ENCODE measurements at places on chromosomes 3 and 15.

GRCh38 chr3:23567917-23568316 lies 237.8 kb upstream of the UBE2E1 start:
- DNase-seq, result no peak

- peak; percentile 28 for DNase-seq
Observed at GRCh38 chr3:177050501-177051237, 146.6 kb downstream of the TBL1XR1 start.

GRCh38 chr15:42239528-42240182 lies 31.6 kb upstream of the VPS39 start:
- no peak for DNase-seq

- DNase-seq, result no peak
Observed at GRCh38 chr15:36491912-36492311, 87.5 kb upstream of the CDIN1 start.

DNA sequence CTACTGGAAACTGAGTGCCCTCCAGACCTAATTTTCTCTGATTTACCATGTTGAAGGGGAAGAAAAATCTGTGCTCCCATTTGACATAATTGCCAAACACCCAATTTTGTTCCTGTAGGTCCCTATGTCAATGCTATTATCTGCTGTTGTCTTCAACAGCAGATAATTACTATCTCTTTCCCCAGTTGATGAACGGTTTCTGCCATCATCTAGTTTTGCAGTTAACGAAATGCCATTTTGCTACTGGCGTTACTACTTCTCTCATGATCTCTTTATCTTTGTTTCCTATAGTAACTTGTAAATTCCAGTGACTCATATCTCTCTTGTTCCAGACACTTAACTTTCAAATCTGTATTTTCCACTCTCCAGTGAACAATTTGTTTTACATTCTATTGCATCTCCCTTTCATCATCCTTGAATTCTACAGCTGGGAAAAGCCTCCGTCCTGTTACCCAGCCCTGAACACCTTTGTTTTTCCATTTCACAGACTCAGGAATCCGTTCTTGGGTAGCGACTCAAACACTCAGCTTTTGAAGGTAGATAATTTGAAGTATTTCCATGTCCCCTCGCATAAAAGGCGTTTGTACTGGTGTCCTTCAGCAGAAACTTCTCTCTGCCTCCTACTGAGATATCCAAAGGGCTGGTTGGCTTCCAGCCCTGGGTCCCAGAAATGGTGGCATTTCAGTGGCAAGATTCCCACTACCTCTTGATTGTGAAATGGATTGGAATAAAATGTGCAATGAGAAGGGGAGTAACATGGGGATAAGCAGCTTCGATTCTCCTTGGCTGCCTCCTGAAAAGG lies 111.7 kb downstream of the FOXB1 start:
- no peak for DNase-seq

- DNase-seq, result no peak
Observed at GRCh38 chr3:56776556-56776950, 25.2 kb downstream of the ARHGEF3 start.

DNA sequence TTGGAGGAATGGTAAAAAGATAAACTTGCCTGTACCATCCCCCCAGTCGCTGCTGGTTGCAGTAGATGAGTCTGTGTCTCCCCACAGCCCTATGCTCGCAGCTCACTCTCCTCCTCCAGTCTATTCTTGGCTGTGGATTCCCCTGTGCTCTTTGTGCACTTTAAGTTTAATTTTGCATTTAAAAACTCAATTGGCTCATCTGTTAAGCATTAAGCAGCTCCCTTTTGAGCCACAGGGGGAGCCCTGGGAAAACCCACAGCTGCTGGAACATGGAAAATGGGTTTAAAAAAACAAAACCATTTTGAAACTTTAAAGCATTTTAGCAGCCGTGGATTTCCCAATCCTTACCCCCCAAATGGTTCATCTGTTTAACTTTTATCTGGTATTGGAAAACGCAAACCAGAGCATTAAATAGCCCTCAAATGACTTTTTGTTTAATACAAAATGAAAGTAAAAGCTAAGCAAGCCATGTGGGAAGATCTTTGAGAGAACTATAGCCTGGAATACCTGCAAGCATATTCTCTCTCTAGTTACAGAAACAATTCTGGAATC lies 536.9 kb downstream of the ZIC1 start:
- no peak for DNase-seq

GRCh38 chr3:137990427-137990826 lies 19.5 kb upstream of the CLDN18 start:
- no peak for DNase-seq

GRCh38 chr3:33377931-33378330 lies 62.3 kb downstream of the UBP1 start:
- no peak for DNase-seq

- DNase-seq, result no peak
Observed at GRCh38 chr3:46271209-46271745, 29.0 kb downstream of the CCR3 start.

GRCh38 chr15:64650552-64650951 lies 124.8 kb downstream of the RBPMS2 start:
- DNase-seq, result no peak

DNA sequence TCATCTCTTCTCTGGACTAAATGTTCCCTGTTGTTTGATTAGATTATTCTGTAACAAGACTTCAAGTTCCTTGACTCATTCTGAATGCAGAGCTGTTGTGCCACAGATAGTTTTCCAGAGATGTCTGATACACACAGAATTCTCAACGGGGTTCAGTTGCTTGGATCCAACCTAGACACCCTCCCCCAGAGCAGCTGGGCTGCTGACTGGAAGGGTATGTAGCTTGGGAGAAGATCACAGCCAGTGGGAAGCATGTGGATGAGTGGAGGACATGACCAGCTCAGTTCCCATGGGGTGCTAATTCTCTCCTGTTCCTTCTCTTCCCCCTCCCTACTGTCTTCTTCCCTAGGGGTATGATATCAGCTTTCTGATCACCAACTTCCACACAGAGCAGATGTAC lies 6.6 kb upstream of the TTLL3 start:
- DNase-seq, result no peak

GRCh38 chr15:49982584-49982983 lies 136.4 kb downstream of the ATP8B4 start:
- no peak for DNase-seq

DNA sequence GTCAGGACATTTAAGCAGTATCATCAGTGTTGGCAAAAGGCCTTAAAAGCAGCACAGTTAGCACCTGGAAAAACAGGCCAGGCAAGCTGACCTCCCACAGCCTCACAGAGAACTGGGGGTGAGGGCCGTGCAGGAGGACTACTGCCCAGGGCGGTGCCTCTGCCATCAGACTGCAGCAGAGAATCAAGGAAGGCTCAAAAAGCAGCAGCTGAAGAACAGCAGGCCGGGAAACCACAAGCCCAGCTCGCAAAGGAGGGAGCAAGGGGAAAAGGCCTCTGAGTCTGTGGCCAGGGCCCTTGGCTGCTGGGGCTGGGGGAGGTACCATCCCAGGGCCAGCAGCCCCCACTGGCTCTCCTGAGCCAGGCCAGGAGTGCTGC lies 84.2 kb downstream of the SEC22A start:
- DNase-seq, result no peak

- DNase-seq, result no peak
Observed at GRCh38 chr3:120160050-120160449, 65.8 kb upstream of the GSK3B start.

DNA sequence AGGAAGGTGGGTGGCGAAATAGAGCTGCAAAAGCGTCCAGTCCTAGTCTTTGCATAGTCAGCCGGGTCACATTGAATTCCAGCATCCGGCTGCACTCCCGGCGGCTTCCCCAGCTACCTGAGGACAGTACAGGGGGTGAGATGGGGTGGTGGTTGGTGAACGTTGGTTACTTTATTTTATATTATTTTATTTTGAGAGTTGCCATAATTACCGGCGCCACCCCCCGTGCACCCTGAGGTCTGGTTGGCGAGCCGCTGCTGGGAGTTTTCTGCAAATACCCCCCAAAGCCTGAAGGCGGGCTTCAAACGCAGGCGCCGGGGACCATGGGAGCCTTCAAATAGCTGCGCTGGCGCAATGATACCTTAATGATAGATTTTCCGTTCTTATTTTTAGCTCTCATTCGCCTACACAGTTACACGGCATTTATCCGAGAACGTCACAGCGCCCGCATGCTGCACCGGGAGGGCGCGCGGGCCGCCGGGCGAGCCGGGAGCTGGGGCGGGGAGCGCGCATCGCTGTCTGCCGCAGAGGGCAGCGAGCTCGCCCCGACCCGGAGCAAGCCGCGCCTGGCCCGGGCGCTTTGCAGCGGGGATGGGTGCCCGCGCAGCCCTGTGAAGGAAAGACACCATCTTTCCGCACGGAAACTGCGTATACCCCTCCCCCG lies 756 bp upstream of the RASGRF1 start:
- no peak for DNase-seq

- DNase-seq, result no peak
Observed at GRCh38 chr3:73772076-73772886, 147.5 kb upstream of the PDZRN3 start.
